GOT3 (cell line): ENCODE measurements at places on chromosomes 2 and 18.

GRCh38 chr2:80311304-80311703 is 6.8 kb upstream of the LRRTM1 start:
- DNase-seq, result no peak

DNA sequence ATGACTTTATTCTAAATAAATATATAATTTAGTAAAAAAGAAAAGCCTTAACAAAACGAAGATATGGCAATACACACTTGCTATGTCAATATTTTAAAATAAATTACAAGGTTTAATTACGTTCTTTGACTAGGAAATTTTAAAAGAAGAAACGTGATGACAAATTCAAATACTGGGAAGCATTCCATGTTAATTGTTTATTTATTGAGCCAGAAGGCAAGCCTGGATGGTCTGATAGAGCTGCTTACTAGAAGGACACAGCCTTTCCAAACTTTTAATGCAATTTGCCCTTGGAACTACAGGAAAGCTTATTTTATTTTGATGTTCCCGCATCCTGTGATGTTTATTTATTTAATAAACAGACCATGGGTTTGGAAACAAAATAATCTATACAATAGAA is 33.4 kb upstream of the DSEL start:
- DNase-seq, result no peak

DNA sequence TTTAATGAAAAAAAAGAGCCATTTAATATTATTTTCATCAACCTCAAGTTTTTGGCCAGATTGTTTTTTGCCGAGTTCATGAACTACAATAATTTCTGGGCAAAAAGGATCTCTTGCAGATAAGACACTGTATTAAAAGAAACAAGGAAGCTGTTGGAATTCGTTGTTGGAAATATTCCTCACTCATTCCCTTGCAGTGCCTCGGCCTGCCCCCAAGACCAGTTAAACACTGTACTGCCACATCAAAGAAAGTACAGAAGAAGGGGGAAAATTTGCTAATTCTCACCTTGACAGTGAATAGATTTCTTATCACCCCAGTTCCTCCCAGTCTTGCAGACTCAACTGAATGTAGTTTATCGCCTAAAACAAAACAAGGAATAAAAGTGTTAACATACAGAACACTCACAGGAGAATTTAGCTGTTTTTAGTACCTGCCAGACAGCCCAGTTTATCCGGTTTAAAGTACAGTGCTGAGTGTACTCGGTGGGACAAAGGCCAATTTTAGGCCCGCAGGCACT is 1.2 kb downstream of the IDH1 start:
- DNase-seq, result no peak

DNA sequence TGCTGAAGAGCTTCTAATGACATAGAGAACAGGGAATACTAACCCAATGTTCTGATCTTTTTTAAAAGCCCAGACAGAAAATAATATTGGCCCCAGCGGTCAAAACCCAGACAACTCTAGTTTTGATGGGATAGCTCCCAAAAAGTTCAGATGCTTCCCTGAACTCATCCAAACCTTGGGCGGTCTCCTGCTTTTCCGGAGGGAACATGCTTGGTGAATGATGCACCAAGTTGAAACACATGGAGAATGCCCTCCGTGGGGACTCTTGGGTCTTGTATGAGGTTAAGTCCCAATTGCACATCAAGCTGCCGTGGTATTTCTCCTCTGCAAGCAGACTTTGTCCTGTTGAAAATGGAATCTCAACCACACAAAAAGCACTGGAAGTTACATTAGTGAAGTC is 120.7 kb upstream of the CTAGE1 start:
- DNase-seq, result no peak

DNA sequence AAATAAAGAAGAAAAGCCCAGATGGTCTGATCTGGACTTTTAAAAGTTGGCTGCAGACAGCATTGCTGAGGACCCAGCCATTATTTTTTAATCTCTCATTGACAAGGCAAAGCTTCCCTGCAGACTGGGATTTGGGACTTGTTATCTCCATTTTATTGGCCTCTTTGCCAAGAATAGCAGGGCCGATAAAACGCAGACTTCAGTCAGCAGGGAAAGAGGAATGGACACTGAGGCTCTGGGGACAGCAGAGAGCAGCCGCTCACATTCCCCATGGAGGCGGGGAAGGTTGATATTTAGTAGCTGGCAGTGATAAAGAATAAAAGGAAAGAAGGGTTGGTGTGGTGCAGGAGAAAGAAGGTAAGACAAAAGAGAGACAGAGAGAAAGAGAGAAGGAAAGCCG is 350.1 kb upstream of the PIK3C3 start:
- DNase-seq, result no peak

- DNase-seq, result no peak
Observed at GRCh38 chr2:227720680-227721079, 2.9 kb upstream of the SLC19A3 start.

DNA sequence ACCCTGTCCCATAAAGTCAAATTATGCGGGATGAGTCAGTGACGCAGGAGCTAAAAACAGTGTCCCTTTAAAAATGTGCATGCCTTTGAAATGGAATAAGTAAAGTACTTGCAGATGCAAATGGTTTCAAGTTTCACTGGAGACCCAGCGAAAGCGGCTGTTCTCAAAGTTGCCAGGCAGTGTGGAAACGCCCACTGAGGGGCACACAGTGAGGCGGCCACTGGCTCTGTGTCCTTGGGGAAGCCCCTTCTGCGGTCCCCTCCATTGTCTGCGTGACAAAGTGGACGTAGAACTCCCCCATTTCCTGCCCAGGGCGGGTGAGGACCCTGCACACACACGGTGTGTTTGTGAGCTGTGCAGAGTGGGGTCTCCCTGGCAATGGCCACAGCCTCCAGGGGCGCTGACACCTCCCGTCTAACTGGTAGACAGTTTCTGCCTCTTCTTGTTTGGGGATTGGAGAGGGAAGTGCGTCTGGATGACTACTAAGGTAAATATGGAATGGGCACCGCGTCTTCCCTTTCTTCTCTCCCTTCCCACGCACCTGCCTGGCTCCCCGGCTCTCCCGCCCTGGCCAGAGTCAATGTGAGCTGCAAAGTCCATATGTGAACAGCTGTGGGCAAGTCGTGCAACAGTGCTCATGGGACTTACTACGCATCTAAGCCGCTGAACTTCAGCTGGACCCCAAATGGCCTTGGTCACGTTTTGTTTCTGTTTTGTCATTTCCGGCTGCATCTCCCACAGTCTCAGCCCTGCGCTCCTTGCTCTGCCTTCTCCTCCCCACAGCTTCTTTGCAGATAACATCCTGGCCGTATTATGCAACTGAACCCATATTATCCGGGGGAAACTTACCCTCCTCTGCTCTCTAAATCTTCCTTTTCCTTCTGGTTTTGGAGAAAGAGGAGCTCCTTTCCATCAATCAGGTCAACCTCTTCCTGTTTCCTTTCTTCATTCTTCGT is 33.7 kb upstream of the ZNF516 start:
- no peak for DNase-seq

DNA sequence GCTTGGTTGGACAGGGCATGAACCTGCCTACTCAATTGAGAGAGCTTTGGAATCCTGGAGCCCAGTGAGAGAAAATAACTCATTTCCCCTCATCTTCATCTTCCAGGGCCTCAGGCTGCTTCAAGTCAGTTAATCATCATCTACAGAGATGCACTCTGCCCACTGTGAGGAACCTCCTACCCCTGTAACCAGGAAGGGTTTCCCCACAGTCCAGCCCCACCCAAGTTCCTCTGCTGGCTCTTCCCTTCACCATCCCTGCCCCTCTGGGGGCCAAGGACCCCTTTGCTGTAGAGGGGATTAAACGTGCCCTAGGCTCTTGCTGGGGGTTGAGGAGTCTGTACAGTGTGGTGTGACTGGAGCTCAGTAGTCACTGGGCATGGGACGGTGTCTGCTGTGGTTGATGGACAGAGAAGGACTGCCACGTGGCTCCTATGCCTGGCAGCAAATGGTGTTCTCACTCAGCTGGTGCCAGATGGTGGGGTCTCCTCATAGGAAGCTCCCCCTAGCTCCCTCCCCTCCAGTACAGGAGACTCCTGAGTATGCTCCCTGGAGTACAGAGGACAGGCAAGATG is 29.5 kb upstream of the LGALSL start:
- DNase-seq, result no peak

DNA sequence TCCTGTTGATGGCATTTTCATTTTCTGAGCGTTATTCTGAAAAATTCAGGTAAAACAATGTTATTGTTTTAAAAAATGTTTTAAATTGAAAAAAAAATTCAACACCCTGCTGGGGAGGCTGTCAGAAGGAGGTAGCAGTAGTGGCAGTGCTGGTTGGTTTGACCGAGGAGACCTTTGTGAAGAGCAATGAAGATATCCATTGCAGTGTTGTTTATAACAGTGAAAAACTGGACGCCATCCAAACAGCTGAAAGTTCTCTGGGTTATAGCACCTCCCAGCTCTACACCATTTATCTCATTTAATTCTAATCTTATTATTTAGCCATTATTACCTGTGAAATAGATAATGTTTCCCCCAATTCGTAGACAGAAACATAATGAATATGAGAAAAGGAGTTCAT is 12.6 kb upstream of the ITM2C start:
- no peak for DNase-seq

- DNase-seq, result no peak
Observed at GRCh38 chr18:32461709-32462272, 8.9 kb downstream of the GAREM1 start.

DNA sequence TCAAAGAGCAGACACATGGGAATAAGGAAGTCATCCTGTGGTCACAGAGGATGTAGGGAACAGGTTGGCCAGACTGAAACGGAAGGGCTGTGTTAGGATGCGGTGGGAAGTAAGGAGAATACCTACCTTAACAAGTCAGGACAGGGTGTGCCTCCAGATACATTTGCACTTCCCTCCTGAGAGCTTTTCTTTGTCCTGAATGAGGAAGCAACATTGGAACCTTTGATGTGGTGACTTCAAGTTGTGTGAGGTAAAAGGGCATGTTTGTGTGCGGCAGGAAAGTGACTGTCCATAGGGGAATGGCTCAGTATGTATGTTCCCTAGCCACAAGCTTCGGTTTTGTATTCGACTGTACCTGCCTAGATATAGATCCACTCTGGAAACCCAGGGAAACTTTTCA is 24.9 kb upstream of the LRRTM1 start:
- DNase-seq, result no peak

GRCh38 chr2:217291259-217291658 is 431.4 kb upstream of the TNP1 start:
- DNase-seq, result no peak

DNA sequence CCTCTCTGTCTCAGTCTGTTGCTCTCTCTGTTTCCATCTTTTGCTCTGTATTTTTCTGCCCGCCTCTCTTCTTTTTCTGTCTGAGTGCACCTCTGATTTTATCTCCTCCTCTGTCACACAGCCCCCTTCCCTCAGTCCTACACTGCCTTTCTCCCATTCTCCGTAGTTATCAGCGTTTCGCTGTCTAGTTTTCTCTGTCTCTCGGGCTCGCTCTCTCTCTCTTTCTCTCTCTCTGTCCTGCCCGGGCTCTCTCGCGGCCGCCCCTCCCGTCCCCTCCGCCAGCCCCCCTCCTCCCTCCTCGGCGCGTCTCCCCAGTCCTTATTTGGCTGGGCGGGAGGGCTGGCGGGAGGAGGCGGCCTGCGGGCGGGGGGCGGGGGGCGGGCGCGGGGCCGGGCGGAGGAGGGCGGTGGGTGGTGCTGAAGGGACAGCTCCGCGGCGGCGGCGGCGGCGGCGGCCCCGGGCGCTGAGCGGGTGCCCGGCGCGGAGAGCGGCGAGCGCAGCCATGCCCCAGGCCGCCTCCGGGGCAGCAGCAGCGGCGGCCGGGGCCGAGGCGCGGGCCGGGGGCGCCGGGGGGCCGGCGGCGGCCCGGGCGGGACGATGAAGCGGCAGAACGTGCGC is at the start of gene KCNK3:
Gene KCNK3, plus strand, starts transcription at position 444 of the 618 bp plus-strand sequence. Its CDS starts 154 bp downstream, at position 598.
- DNase-seq, result peak; percentile 12

GRCh38 chr18:8910843-8911242 is 191.7 kb upstream of the NDUFV2 start:
- no peak for DNase-seq

DNA sequence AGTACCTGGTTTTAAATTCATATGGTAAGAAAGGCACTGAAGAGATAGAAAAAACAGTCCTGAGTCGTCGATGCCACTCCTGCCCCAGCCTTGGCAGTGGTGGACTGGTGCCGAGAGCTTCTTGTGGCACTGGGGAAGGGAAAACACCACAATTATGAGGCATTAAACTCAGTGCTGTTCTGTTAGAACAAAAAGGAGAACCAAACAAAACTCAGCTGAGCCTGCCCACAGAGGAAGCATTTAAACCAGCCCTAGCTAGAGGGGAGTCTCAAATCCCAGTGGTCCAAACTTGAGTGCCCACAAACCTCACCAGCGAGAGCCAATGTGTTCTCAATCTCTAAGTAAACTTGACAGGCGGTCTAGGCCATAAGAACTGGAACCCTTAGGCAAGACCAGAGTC is 1254.5 kb upstream of the FAM98A start:
- no peak for DNase-seq
